Activated CD8-positive, alpha-beta memory T cell treated with anti-CD3 and anti-CD28 coated beads for 4 hours (primary cell): ENCODE measurements at places on chromosomes 7 and 10.

DNA sequence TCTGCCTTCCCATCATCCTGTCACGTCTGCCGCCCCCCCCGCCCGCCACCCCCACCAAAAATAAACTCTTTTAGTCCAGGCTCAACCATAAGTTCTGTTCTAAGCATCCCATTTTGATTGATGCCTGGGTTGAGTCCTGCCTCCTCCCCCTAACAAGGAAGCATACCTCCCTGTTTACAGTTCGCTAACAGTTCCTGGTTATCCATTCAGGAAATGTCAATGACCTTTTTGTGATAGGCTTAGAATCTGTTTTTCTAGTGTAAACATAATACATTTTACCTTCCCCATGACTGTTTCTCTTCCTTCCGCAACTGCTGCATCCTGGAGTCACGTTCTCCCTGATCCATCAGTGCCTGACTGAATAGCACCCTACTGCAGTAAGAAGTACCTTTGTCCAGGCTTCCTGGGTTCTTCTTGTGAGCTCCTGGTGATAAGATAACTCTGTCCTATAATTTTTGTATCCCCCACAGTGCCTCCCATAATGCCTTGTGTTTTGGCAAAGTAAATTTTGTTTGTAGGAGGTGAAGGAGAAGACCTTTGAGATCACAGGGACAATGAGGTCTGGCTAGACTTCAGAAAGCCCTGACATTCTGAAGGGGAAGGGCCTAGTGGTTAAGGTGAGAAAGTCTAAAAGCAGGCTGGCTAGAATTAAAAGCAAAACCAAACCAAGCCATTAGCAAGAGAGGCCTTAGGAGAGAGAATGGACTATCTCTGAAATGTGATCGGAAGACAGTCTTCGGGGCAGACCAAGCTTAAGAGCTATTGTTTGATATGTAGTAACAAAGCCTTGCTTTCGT is 7.3 kb downstream of the AGFG2 start:
- DNase-seq: no peak

GRCh38 chr7:50709151-50709550 is 73.5 kb downstream of the GRB10 start:
- DNase-seq: no peak

DNA sequence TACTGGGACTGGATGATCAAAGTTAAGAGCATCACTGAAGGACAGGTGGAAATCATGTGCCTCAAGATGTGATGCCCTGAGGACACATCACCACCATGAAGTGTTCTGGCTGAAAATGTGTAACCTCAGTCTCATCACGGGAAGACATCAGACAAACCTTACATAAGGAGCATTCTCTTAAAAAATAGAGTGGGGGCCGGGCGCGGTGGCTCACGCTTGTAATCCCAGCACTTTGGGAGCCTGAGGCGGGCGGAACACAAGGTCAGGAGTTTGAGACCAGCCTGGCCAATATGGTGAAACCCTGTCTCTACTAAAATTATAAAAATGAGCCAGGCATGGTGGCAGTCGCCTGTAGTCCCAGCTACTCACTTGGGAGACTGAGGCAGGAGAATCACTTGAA is 65.6 kb downstream of the LOXL4 start:
- no peak for DNase-seq

- DNase-seq: no peak
Observed at GRCh38 chr10:49217645-49218044, 29.5 kb upstream of the TMEM273 start.

DNA sequence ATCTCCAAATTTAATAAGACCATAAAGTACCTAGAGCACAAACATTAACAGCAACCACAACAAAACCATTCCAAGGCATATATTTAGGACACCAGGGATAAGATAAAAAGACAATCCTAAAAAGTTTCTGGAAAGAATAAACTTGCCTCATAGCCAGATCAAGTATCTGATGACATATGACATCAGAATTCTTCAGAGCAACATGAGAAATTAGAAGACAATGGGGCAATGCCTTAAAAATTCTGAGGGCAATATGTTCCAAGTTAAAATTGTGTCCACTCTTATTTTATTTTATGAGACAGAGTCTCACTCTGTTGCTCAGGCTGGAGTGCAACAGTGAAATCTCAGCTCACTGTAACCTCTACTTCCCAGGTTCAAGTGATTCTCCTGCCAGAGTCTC is 2.8 kb downstream of the EFCAB10 start:
- no peak for DNase-seq

- peak; percentile 14 for DNase-seq
Observed at GRCh38 chr10:24723788-24724380, at the start of gene ARHGAP21. ARHGAP21 (minus strand) TSS chr10:24723887; CDS start chr10:24721899, 1,988 bp downstream.

DNA sequence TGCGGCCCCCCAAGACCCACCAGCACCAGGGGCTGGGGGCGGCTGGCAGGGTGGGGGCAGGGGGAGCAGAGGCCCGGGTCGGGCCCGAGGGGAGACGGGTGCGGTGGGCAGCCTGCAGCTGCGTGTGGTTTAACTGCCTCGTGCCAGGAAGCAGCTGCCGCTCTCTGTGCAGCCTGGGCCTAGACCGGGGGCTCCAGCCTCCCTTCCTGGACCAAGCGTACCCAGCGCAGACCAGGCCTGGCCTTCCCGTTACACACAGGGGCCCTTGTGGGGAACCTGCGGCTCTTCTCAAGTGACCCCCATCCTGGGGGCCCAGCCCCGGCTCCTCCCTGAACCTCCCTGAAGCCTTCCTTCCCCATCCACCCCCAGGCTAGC is 6.6 kb upstream of the INTS1 start:
- no peak for DNase-seq

DNA sequence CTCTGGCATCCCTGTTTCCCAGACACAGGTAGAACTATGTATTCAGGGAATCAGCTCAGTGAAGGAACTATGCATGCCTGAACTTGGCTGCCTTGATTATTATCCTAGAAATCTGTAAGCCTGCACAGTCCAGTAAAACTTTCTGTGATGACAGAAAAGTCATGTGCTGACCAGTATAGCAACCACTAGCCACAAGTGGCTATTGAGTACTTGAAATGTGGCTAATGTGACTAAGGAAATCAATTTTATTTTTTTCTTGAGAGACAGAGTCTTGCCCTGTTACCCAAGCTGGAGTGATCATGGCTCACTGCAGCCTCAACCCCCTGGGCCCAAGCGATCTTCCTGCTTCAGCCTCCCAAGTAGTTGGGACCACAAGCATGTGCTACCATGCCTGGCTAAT is 3.5 kb downstream of the EXOSC1 start:
- DNase-seq: no peak

GRCh38 chr7:40915071-40915470 is 780.3 kb downstream of the SUGCT start:
- no peak for DNase-seq

DNA sequence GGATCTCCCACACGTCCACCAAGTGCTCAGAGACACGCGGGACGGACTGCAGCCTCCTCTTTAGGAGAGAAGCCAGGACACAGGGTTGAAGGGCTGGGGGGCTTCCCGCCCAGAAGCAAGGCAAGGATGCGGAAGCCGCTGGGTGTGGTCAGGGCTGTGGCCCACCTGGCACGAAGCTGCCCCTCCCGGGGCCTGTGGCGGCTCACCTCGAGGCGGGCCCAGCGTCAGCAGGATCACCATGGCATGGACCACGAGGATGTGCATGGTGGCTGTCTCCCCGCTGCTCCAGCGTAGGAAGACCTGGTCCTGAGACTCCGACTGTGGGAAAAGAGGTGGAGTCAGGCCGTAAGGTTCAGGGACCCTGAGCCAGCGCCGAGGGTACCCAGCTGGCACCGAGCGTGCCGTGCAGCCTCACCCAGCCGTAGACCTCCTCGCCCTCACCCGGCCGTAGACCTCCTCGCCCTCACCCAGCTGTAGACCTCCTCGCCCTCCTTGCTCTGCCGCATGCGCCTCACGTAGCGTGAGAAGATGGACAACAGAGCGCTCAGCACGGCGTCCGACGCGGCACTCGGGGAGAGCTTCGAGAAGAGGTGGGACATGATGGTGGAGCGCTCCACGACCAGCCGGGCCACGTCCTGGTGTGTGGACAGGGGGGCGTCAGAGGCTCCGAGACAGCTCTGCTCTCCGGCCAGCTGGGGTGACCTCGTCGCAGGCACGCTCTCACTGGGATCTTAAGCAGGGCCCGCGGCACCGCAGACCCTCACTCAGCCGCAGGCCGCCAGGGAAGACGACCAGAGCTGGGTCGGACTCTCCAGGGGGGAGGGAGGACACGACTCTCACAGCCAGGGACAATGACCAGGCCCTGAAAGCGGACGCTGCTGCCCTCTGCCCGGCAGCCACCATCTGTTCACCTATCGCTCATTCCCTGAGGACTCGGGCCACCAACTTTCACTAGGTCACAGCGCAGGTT is 20.4 kb downstream of the INTS1 start:
- no peak for DNase-seq

DNA sequence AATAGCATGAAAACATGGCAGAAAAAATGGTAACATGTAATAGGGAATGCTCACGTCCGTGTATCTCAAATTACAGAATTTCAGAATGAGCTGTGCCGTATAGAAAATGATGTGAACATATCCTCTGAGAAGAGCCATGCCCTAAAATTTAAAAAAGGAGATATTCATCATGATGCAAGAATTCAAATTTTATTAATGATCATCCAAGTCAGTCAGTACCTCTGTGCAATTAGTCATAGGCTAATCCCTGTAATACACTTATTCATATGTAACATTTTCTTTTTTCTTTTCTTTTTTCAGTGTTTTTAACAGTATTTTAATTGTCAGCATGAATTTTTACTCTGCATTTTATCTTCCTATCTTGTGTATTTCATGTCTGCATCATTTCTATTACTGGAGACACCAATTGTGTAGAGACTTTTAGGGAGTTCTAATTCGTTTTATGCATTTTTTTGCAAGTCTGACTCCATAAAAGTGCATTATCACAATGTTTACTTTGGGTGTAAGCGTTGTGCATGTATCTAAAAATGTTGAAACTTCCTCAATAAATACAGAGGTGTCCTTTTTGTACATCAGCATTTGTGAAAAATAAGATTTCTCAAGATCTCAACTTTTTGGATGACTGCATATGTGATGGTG is 1103.7 kb upstream of the CELF2 start:
- no peak for DNase-seq

- DNase-seq: no peak
Observed at GRCh38 chr7:110007320-110008063, 1083.4 kb upstream of the LRRN3 start.

GRCh38 chr10:79241990-79242619 is 105.2 kb upstream of the PPIF start:
- no peak for DNase-seq

DNA sequence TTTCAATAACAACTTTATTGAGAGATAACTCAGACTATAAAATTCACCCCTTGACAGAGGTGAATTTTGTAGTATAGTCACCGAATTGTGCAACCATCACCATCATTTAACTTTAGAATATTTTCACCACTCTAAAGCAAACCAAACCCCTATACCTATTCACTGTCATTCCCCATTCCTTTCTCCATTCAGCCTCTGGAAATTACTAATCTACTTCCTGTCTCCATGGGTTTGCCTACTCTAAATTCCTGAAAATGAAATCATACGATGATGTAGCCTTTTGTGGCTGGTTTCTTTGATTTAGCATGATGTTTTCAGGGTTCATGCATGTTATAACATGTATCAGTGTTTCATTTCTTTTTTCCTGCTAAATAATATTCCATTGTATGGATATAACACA is 15.6 kb upstream of the LMTK2 start:
- no peak for DNase-seq
